Large intestine (tissue), 12 donors: ENCODE measurements at places on chromosomes 4 and X. TPM values are rescaled to one million over a fixed set of nuclear protein-coding genes. Genes with fewer than 3 reads are reported as not detected.

- DNase-seq = no peak
Observed at GRCh38 chr4:3527101-3527913, 4.9 kb downstream of the LRPAP1 start.

GRCh38 chr4:78799551-78800495 is 23.7 kb downstream of the BMP2K start:
- DNase-seq = no peak

DNA sequence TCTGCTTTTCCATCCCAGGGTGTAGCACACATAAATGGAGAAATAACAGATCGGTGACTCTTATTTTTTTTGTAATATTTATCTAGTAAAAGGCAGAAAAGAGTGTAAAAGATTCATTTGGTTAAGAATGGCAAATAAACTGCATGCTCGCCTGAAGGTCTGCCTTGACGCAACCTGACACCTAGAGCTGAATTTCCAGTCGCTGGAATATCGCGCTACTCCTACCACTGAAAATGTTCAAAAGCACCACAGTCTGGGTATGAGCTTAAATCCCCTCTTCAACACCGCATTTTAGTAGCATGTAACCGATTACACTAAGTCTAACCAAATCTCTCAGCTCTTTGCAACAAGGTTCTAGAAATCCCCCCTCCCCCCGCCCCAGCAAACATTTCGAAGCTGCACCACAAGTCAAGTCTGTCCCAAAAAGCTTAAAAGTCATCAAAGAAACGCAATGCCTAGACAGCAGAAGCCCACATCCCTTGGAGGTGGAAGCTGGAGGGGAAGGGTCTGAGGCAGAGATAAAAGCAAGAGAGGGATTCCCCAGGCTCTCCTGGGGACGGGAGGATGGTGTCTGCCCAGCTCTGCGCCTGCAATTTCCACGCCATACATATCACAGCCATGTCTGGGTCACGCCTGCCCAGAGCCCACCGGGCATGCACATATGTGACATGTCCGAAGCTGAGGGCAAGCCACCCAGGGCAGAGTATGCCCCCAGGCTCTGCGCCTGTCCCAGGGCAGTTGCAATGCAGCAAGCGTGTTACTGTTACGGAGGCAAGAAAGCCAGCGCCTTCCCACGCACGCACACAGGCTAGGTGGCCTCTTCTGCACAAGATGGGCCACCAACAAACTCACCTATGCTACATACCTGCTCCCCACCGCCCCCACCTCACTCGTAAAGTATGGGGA is 1.4 kb downstream of the FGF13 start:
- no peak for DNase-seq

- DNase-seq = peak; percentile 21
Observed at GRCh38 chr4:128393101-128393704, 105.6 kb upstream of the PGRMC2 start.

DNA sequence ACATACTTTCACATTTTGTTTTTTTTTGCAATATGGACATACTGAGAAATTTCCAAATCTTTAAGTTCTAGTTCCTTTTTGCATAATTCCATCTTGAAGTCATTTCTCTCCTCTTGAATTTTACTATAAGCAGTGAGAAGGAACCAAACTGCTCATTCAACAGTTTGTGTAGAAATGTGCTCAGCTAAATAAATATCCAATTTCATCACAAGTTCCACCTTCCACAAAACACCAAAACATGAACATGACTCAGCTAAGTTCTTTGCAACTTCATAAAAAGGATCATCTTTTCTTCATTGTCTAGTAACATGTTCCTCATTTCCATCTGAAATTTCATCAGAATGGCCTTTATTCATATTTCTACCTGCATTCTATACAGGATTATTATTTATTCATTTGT is 77.3 kb upstream of the FGF13 start:
- no peak for DNase-seq

- DNase-seq = no peak
Observed at GRCh38 chr4:142713282-142714030, 132.6 kb downstream of the INPP4B start.

DNA sequence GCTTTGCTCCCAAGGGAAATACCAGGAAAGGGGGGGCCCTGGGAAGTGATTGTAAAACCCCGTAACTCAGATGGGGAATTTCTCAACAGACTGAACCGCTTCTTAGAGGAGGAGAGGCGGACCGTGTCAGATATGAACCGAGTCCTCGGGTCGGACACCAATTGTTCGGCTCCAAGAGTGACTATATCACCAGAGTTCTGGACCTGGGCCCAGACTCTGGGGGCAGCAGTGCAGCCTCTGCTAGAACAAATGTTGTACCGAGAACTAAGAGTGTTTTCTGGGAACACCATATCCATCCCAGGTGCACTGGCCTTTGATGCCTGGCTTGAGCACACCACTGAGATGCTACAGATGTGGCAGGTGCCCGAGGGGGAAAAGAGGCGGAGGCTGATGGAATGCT is 1.0 kb downstream of the PNMA3 start:
- no peak for DNase-seq

- DNase-seq = no peak
Observed at GRCh38 chrX:14352511-14352910, 176.8 kb upstream of the GLRA2 start.

DNA sequence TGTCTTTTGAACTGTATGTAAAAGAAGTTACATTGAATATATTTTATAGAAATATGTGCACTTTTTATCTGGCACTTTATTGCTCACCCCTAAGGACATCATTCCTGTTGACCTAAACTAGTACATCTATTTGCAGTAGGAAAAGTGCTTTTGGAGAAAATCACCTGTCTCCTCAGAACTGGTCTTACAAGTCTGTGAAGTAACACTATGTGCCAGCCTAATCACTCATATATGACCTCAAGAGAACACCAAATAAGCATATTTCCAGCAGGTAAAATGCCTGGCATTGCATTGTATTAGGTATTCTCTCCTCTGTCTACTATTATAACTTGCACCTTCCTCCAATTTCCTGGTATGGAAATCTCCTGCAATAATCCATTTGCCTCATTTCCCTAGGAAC is 4.0 kb upstream of the GASK1B start:
- no peak for DNase-seq

GRCh38 chrX:11129534-11130105 is 18.5 kb downstream of the HCCS start:
- no peak for DNase-seq

DNA sequence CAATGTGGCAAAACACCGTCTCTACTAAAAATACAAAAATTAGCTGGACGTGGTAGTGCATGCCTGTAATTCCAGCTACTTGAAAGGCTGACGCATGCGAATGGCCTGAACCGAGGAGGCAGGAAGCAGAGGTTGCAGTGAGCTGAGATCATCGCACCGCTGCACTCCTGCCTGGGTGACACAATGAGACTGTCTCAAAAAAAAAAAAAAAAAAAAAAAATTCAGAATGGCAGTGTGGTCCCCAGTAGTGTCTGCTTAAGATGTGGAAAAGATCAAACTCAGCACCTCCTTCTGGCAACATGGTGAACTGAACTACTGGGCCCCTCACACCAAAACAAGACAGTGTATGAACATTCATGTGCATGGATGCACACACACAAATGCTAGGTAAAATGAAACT is 32.2 kb downstream of the SMS start:
- no peak for DNase-seq

- DNase-seq = peak; percentile 78
Observed at GRCh38 chrX:50114113-50114512, 86.7 kb downstream of the AKAP4 start.

GRCh38 chr4:1171311-1172227 is 814 bp downstream of the SPON2 start:
- no peak for DNase-seq

GRCh38 chr4:156265407-156265806 is 311.7 kb upstream of the CTSO start:
- no peak for DNase-seq

DNA sequence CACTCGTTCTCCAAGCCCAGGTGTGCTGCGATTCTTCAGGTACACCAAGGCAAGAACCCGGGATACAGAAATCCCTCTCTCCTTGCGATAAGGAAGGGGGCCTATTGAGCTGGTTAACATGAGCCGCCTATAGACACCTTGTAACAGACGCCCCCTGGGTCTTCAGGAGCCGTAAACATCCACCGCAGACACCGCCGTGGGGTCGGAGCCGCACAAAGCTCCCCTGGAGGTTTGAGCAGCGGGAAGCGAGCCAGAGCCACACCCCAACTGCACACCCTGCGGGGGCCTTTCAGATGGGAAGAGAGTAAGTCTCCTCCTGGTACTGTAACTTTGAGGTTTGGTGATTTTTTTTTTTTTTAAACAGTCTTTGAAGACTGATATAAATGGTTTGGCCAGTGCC is 46.6 kb downstream of the ZFP42 start:
- DNase-seq = no peak

GRCh38 chr4:186765138-186765537 is 41.5 kb upstream of the FAT1 start:
- peak; percentile 57 for DNase-seq

DNA sequence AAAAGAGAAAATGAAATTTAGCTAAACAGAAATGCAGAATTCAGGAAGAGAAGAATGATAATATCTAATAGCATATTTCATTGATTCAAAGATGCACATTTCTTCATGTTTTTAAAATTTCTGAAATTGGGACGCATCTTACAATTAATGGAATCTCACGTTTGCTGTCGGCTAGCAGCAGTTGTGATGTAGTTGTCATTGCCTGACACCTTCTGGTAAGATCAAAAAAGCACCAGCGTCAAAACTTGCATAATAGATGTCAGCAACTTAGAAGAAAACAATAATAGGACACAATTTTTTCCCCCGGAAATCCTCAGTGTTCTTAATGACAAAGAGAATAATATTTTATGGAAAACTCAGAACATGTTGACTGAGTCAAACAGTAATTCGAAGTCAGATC is 29.8 kb upstream of the SLC7A3 start:
- DNase-seq = no peak

- no peak for DNase-seq
Observed at GRCh38 chr4:25090516-25090915, 59.8 kb upstream of the LGI2 start.

DNA sequence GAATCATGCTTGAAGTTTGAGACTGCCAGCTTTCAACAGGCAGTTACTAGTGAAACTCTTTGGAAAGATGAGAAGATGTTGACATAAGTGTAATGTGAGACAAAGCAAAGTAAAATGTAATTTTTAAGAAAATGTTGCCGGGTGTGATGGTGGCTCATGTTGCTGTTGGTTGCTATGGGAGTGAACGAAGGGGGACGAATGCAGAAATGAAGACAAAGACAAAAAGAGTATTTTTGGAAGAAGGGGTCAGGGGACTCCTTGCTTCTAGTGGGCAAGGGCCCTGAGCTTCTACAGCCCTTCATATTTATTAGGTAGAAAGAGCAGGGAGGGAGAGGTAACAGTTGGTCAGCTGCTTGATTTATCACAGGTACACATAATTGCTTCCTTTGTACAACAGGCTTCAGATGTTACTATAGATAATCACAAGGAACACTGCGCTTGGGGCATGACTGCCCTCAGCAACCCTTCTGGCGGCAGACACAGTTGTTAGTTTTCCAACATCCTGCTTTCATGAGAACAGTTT is 11.9 kb upstream of the UGDH start:
- DNase-seq = no peak

DNA sequence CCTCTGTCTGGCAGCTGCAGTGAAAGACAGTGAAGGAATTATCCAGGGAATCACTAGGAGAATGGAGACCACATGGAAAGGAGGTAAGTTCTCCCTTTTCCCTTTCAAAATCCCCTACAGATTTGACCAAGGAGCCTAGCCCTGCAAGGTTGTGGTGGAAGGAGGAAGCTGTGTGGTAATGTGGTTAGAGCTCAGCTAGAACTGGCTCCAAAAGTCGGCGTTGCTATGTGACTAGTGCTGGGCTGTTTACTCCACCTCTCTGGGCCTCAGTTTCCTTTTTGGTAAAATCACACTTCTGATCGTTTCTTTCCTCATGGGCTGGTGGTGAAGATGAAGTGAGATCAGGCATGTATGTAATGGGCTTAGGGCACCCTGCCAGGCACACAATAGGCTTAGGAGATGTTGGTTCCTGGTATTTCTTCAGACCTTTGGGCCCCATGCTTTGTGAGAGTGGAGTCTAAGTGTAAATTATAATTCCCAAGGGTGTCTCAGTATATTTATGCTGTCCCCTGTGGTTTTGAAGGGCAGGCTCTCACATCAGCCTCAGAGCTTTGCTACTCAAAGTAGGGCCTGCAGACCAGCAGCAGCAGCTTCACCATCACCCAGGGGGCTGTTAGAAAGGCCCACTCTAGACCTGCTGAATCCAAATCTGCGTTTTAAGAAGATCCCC is 183.7 kb upstream of the BCOR start:
- no peak for DNase-seq

Gene HSFX3
- polyA plus RNA-seq = not detected

Gene PAGE1
- polyA plus RNA-seq = not detected

Gene AWAT2
- not detected for polyA plus RNA-seq

Gene RNF150
- polyA plus RNA-seq = 9.0 TPM

Gene IL1RAPL2
- polyA plus RNA-seq = 0.16 TPM

Gene PLP1
- polyA plus RNA-seq = 32.0 TPM

Gene KDR
- polyA plus RNA-seq = 14.5 TPM

Gene FAM50A
- polyA plus RNA-seq = 71.3 TPM

Gene HPRT1
- polyA plus RNA-seq = 25.1 TPM

Gene ADRA2C
- 0.90 TPM for polyA plus RNA-seq

Gene TLR1
- polyA plus RNA-seq = 4.3 TPM

Gene PTCHD1
- polyA plus RNA-seq = 0.66 TPM
